ENCODE measurements at places on chromosomes 3 and 15. TPM values are rescaled to one million over a fixed set of nuclear protein-coding genes. Genes with fewer than 3 reads are reported as not detected.

DNA sequence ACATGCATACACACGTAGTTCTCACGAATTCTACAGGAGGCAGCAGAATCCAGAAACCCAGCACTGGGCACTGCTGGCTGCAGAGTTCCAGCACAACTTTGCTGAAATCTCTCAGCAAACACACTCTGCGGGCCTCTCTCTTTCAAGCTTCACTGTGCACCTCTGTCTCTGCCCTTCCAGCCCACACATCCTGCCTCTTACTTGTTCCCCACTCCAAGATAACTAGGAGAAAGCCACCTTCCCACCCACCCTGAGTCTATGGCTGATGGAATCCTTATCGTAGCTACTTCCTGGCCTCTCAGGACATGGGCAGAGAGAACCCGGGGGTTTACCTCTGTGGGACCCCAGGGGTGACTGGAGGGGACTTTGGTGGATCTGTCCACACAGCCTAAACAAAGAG is 11.9 kb downstream of the ANP32A start:
- no peak for DNase-seq
- no peak overlapping the region for H3K4me3 ChIP-seq
- H3K4me1 ChIP-seq, result no peaks in the 10 kb centered on the region
- H3K27ac ChIP-seq, result no peak overlapping the region

DNA sequence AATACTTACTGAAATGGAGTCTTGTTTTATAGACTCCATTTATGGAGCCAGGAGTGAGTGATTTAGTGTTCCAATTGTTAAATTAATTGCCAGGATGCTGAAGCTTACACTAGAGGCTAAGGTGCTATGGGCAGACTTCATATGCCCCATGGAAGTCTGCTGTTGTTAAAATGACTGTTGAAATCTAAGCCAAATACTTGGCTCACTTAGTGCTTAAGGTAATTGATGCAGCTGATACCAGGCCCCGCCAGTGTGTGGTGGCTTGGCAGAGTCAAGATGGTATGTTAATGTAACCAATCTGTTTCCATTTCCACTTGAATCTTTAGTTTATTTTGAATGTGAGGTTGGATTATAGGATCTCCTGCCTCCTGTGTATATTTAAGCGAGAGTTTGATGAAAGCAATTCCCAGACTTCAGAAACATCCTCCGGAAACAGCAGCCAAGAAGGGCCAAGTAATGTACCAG is 187.1 kb downstream of the ITPR1 start:
- DNase-seq, result no peak
- no peak overlapping the region for H3K27ac ChIP-seq
- no peak overlapping the region for H3K4me3 ChIP-seq
- no peaks in the 10 kb centered on the region for H3K36me3 ChIP-seq
- no peaks in the 10 kb centered on the region for H3K27me3 ChIP-seq

PPP1R14D gene
- total RNA-seq, result not detected

DNA sequence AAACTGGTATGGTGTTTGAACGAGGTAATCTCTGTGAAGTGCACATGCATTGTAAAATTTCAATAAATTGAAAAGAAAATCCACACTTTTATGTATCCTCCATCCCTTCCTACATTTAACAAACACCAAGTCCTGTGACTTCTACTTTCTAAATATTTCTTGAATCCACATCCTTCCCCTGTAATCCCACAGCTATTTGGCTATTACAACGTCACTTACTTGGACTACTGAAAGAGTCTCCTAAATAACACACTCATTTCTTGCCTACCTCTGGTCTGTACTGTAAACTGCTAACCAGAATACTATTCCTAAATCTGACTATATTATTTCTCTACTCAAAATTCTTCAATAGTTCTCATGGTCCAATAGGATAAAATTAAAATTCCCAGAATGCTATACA is 176.1 kb downstream of the NEK10 start:
- H3K27me3 ChIP-seq, result no peaks in the 10 kb centered on the region
- DNase-seq, result no peak
- H3K27ac ChIP-seq, result no peak overlapping the region
- H3K4me1 ChIP-seq, result no peaks in the 10 kb centered on the region
- H3K36me3 ChIP-seq, result no peaks in the 10 kb centered on the region

Data from endothelial cell of umbilical vein (primary cell).